ENCODE measurements at places on chromosomes 7 and 10. TPM values are rescaled to one million over a fixed set of nuclear protein-coding genes. Genes with fewer than 3 reads are reported as not detected.

DNA sequence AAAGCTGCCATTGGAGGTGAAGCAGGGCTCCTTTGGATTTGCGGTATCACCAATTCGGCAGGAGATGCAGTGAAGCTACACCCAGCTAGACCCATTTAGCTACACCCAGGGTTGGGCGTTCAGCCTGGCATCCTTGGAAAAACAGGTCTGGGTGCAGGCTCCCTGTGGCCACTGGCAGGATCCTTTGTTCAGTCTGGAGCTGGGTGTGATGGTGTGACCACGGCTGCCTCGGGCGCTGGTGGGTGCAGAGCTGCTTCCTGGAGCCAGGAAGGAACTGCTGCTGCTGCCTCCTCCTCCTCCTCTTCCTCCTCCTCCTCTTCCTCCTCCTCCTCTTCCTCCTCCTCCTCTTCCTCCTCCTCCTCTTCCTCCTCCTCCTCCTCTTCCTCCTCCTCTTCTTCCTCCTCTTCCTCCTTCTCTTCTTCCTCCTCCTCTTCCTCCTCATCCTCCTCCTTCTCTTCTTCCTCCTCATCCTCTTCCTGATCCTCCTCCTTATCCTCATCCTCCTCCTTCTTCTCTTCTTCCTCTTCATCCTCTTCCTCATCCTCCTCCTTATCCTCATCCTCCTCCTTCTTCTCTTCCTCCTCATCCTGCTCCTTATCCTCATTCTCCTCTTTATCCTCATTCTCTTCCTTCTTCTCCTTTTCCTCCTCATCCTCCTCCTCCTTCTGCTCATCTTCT is 84.0 kb downstream of the GRK5 start:
- no peak for DNase-seq

DNA sequence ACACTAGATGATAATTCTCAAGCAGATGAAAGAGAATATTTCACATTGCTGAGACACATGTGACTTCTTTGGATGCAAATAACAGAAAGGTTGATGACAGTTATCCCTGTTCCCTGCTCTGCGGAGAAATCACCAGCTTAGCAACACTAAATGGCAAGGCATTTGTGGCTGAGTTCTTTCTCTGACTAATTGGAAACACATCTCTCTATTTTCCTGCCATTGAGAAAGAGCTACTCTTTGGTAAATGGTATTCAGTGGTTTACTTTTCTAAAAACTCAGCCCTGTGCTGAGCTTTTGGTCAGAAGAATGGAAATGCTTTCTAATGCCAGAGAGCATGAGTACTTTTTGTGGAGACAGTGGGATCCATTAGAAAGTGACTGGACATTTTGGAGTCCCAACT is 771.4 kb downstream of the LRMDA start:
- no peak for DNase-seq

GRCh38 chr7:75847707-75848106 is 31.1 kb upstream of the RHBDD2 start:
- DNase-seq = no peak

DNA sequence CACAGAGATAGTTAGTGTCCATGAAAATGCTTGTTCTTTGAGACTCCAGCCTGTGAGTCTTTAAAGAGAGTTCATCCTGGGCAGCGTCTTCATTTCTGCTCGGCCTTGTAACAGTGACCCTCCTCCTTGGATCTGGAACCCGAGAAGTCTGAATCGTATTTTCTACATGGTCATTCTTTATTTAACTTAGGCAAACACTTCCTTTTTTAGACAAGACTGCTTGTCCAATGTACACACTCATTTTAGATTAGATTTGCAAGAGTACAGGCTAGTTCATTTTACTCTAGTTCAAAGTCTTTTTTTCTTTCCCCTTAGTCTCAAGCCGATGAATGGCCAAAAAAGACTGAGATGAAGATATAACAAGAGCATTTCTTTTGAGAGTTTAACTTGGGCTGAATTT is 133.5 kb downstream of the CHN2 start:
- DNase-seq = no peak

DNA sequence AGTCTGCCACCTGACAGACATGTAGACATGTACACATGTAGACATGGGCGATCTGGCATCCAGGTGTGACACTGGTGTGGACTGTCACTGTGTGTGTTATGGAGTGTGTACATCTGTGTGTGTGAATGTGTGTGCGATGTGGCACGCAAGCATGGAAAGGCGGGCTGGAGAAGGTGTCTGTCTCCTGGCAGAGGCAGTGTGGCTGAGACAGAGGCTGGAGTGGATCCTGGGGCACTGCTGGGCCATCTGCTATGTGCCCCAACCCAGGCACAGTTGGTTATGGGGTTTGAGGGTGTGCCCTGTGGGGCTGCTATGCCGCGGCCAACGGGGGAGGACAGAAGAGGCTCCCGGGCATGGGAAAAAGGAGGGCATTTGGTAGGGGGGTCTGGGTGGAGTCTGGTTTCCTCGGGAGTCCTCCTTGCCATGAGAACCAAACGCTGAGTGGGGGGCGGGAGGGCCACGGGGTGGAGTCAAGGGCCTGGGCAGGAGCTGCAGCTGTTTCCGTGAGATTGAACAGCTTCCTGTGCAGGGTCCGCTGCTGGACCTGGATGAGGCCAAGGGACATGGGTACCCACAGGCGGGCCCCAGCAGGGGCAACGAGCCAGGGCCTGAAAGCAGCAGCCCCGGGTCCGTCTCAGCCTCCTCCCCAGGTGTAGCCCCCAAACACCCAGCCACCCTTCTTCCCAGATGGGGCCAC is 1.3 kb downstream of the ELN start:
- peak; percentile 53 for DNase-seq

GRCh38 chr10:103111031-103111917 is 81.8 kb downstream of the NT5C2 start:
- DNase-seq = no peak

- no peak for DNase-seq
Measured at GRCh38 chr10:118701529-118702323, 53.0 kb downstream of the CACUL1 start.

DNA sequence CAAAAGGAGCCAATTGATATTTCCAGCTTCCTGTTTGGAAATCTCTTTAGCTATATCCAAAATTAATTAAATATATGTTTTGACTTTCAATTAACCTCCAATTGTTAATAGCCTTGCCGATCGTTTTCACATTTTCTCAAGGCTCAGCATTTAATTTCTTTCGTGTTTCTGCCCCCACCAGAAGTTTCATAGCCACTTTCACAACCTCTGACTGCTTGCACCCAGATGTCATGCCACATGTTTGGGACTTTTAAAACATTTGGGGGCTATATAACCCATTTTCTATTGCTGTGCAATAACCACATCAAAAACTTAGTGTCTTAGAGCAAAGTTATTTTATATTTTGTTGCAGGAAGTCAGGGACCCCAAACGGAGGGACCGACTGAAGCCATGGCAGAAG is 510.6 kb upstream of the CNTNAP2 start:
- no peak for DNase-seq

DNA sequence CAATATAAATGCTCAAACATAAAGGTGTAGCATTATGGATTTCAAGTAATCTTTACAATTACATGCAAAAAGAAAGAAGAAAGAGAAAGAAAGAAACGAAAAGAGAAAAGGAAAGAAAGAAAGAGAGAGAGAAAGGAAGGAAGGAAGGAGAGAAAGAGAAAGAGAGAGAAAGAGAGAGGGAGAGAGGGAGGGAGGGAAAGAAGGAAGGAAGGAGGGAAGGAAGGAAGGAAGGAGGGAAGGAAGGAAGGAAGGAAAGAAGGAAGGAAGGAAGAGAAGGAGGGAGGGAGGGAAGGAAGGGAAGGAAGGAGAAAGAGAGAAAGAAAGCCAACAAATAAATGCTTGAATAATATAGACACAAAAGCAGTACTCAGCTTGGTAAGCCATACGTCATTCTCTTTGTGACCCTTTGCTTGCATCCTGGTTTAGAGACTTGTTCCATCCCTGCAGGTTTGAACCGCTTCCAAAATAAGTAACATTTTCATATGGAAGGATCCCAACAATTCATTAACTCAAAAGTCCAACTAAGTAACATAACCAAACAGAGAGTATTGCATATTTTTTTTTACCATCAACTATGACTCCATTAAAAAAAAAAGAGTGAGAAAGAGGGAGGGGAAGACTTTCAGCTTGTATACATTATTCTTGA is 95.8 kb downstream of the SEMA3D start:
- no peak for DNase-seq

DNA sequence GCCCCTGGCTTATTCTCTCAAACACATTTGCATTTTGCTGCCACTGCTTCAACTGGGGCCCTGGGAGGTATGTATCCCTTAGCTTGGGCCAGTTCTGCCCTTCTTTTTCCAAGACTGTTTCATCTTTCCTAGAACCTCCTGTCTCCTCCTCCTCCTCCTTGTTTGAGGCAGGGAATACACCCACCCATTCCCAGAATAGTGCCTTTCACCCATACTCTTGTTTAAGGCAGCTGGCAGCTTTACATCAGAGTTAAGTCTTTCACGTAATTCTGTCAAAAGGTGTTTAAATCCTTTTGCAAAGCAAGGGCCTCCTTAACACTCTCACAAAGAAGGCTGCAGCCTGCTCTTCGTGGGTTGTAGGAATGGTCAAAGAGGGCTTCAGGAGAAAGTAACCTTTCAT is 150.9 kb upstream of the AGK start:
- DNase-seq = no peak

DNA sequence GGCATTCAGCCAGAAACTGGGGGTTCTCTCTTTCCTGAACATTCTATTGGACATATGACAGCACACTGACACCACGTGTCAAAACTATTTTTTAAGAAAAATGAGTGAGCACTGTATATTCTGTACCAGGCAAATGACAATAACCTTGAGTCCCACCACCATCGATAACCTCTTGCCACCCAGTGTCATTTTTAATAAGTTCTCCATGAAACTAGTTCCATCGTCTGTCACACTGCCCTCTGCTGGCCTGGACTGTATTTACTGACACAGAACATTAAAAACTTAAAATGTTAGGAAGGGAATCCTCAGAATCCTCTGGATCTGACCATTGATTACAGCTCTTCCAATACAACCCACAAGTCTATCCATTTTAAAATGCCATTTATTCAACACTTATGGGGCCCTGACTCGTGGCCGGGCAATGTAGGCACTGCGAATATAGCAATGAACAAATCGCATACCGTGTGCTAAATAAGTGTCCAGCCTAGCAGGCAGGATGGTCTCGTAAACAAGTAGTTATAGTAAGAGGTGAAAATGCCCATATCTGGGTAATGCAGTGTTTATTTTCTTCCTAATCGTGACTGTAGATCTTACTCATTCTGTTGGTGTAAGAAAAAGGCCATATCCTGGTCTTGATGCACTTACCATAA is 35.9 kb upstream of the CACNB2 start:
- DNase-seq = peak; percentile 36

DNA sequence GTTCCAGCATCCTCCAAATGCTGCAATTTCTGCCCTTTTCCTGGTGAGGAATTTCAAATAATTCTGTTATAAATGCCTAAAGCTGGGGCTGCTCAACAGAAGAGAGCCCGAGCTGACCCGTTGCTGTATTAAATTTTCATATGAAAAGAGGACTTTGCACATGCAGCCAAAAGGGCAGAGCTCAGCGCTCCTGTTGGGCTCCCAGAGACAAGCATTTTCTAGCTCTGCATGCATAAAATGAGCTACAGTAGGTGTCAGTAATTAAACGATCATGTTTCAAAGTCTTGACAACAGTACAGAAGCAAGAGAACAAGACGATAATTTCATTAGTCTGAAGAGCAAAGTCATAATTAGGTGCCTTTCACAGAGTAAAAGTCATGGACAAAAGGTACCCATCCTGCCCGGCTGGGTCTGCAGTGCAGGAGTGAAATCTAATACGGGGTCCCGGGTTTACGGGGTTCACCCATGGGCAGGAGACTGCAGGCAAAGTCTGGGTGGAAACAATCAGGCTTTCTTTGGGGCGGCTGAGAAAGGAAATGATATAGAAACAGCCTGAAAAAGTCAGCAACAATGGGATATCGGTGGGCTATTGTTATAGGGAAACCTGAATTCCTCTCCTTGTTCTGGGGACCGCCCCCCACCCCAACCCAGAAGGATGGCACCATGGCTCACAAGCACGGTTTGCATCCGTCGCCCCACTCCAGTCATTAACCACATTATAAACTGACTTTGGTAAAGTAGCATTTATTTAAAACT is 66.0 kb downstream of the EBF3 start:
- DNase-seq = no peak

GRCh38 chr10:75619635-75620034 is 188.2 kb downstream of the LRMDA start:
- no peak for DNase-seq

DNA sequence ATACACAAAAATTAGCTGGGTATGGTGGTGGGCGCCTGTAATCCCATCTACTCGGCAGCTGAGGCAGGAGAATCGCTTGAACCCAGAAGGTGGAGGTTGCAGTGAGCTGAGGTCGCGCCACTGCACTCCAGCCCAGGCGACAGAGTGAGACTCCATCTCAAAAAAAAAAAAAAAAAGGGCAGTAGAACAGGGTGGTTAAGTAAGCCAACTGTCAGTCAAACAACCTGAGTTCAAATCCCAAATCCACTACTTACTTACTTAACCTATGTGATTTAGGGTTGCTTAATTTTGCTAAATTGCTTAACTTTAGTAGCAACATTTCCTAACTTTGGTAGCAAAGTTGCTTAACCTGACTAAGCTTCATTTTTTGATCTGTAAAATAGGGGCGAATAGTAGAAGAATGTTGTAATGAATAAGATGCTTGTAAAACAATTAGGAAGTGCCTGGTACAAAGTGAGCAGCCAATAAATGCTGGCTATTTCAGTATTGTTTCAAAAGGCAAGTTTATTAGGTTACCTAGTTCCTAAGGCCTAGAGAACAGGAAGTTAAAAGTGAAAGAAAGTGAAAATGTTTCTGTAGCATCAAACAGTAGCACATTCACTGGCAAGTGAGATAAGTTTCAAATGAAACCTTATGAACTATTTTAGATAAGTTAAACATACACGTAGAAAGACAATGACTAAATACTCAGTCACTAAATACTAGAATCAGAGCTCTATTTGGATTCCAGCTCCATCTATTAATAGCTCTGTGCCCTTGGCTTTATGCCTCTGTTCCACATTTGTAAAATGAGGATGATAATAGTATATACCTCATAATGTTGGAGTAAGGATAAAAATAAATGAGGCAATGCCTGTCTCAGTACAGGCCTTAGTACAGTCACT is 64.3 kb downstream of the HOXA1 start:
- no peak for DNase-seq

DNA sequence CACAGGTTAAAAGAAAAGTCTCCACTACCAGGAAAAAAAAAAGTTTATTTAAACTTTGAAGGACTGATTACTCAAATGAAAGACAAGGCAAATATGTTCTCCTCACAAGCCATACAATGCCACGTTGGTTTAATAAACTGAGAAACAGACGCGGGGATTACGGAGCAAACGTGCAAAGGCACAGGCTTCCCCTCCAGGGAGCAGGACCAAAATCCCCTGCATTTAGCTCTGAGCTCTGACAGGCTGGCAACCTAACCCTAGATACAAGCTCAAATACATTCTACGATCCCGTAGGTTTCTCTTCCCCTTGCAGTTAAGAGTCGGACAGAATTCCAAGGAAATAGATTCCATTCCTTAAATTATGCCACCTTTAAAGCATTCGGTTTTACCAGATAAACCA is 7.7 kb upstream of the GRB10 start:
- no peak for DNase-seq

- no peak for DNase-seq
Measured at GRCh38 chr7:27399791-27400567, 157.4 kb downstream of the EVX1 start.

GRCh38 chr10:27481486-27481885 is 22.6 kb upstream of the RAB18 start:
- DNase-seq = no peak

GRCh38 chr7:147804032-147804431 is 786.5 kb upstream of the C7orf33 start:
- DNase-seq = no peak

GRCh38 chr7:47400741-47401206 is 181.1 kb downstream of the TNS3 start:
- DNase-seq = no peak

The C10orf62 gene
- 1.3 TPM for polyA plus RNA-seq

The GLI3 gene
- polyA plus RNA-seq = 2.3 TPM

The CTAGE15 gene
- not detected for polyA plus RNA-seq

The TUBB8 gene
- 0.06 TPM for polyA plus RNA-seq

Measured in heart left ventricle (tissue), 16 donors.